Effector CD8-positive, alpha-beta T cell (primary cell): ENCODE measurements at places on chromosomes 13 and 19.
A peak's percentile ranks its signal among the peaks of the same experiment; 100 is the strongest.

GRCh38 chr13:50910485-50910805, 854 bp downstream of the RNASEH2B start:
- no peak for DNase-seq

- peak; percentile 2 for DNase-seq
These were observed 37.6 kb downstream of the SOX21 start for GRCh38 chr13:94674609-94675348.

- DNase-seq = no peak
These were observed 16.8 kb downstream of the DAPK3 start for GRCh38 chr19:3954107-3954506.

- no peak for DNase-seq
These were observed 1.8 kb downstream of the TMEM259 start for GRCh38 chr19:1018932-1019615.

DNA sequence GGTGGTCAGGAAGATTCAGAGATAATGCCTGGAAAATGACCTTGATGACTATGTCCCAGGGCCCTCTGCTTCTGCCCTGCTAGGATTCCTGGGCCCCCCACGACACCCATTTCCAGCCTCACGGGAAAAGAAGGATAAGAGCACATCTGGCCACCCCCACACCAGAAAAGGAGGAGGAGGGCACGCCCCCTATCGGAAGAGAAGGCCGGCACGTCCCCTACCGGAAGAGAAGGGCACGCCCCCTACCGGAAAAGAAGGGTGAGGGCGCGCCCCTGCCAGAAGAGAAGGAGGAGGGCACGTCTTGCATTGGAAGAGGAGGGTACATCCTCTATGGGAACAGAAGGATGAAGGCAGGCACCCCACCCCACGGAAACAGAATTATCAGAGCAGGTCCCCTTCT, 84.3 kb downstream of the IER2 start:
- DNase-seq = peak; percentile 15

DNA sequence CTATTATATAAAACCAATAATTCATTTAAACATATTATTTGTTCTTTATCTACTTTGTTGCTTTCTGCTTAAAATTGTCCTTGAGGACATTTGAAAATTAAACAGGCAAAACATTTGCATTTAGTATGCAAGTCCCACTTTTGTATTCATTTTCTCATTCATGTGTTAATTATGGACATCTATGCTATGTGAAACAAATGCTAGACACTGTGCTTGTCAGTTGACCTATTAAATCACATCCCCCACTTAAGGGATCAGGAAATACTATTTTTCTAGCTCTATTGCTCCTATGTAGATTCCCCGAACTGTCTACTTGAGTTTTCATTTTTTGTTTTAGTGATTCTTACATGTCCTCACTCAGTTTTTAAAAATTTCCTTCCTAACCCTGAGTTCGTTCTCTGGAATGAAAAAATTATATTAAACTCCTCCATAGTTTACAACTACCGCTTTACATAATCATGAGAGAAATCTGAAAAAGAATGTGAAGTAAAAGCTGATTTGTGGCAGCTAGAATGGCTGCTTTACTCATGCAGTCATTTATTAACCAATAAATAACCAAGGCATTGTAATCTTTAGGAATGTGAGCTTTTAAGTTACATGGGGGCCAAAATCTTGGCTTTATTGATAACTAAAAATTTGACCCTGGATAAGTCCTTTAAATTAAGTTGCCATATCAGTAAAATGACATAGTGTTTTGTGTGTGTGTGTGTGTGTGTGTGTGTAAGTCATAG, 188.5 kb downstream of the LIG4 start:
- DNase-seq = no peak

- no peak for DNase-seq
These were observed 13.9 kb upstream of the GNA11 start for GRCh38 chr19:3080286-3080685.

DNA sequence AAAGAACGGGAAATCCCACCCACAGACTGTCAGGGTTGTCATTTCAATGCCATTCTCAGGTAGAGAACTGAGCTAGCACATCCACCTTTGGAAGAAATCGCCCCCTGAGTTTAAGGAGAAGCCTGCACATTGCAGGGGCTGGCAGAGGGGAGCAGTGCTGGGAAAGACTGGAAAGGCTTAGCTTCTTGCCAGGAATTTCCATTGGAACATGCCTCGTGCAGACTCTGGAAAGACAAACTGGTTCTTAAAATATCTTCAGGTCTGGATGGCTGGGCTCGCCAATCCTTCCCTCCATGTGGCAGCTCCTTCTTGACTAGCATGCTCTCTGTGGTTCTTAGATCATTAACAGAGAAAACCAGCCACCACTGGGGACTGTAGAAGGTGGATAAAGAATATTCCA, 414.1 kb downstream of the TSHZ3 start:
- no peak for DNase-seq

DNA sequence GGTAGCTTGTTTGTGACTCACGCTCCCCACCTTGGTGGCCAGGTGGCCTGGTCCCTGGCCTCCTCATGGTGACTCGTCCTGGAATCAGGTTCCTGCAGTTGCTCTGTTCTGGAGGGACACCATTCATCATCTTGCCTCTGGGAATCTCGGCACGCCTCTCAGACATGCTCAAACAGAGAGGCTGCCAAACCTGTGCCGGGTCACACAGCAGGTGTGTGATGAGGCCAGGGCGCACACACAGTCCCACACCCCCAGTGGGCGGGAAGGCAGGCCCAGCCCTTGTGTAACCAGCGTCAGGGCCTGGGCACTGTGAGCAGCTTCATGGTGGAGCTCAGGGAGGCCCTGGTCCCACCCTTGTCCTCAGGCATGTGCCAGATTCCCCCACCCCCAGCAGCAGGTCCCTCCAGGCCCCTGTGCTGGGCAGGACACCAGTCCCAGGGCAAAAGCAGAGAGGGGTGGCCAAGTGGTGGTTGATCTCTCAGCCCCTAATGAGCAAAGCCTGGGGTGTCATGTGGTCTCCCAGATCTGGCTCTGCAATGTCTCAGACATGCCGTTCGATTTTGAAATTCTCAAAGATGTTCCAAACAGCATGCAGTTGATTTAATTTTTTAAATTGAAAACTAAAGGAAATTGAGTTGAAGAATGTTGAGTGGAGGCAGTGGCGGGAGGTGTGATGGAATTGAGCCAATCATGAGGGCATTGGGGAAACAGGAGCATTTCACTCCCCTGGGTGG, 12.1 kb downstream of the CEBPA start:
- no peak for DNase-seq

- DNase-seq = no peak
These were observed 21.0 kb upstream of the SPRY2 start for GRCh38 chr13:80361883-80362327.

- no peak for DNase-seq
These were observed 20.0 kb downstream of the SLAIN1 start for GRCh38 chr13:77717508-77717907.

- no peak for DNase-seq
These were observed 101.2 kb downstream of the ATP11A start for GRCh38 chr13:112790735-112791641.

- DNase-seq = no peak
These were observed 43.2 kb downstream of the CCNA1 start for GRCh38 chr13:36475468-36475867.

DNA sequence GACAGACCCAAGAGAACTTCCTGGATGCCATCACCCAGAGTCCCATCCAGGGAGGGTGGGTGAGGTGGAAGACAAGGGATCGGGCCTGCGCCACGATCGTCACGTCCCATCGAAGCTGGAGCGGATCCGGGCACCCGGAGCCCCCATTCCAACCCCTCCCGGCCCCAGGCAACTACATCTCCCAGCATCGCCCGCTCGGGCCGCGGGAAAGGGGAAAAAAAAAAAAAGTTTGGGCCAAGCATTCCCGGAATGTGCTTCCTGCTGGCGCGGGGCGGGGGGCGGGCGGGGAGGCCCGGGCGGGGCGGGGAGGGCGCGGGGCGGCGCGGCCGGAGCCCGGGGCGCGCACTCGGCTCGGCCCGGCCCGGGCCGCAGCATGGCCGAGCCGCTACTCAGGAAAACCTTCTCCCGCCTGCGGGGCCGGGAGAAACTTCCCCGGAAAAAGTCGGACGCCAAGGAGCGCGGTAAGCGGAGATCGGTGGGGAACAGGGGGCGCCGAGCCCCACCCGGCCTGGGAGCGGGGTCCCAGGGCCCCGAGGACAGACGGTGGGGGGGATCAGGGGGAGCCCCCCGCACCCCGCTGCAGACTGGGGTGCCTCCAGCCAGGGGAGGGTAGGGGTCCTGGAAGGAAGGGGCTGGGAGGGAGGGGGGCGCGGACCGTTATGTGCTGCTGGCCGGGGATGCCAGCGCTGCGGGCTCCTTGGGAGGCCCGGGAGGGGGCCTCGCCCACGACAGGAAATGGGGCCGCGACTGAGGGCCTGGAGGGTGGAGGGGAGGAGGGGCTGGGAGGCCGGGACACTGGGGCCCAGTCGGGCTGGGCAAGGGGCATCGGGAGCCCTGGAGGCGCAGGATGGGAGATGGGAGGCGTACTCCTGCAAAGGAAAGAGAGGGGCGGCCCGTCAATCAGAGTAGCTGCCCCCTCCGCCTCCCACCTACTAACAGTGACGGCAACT, at the start of gene SYDE1:
Gene SYDE1 (plus strand): TSS at position 341 of the 950 bp plus-strand sequence. CDS start 33 bp downstream, at position 374.
- DNase-seq = no peak

- no peak for DNase-seq
These were observed 6.9 kb downstream of the ZNF490 start for GRCh38 chr19:12603714-12604113.

DNA sequence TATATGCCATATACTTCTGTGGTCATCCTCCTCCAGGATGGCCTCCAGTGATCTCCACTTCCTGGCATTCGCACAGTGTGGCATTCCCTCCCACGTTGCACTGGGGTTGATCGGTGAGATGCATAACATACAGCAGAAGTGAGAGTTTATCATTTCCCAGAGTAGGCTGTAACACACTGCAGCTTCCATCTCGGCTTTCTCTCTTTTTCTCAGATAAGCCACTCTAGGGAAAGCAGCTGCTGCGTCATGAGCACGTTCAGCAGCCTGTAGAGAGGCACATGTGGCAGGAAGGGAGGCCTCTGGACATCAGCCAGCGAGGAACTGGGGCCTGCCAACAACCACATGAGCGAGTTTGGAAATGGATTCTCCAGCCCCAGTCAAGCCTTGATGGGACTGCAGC, 807.1 kb downstream of the DIAPH3 start:
- DNase-seq = no peak

GRCh38 chr13:77416666-77417212, 89.8 kb upstream of the MYCBP2 start:
- DNase-seq = no peak
